ENCODE measurements at places on chromosomes 16 and 17.

- DNase-seq = no peak
These were observed 22.8 kb upstream of the KDM6B start for GRCh38 chr17:7811251-7811650.

DNA sequence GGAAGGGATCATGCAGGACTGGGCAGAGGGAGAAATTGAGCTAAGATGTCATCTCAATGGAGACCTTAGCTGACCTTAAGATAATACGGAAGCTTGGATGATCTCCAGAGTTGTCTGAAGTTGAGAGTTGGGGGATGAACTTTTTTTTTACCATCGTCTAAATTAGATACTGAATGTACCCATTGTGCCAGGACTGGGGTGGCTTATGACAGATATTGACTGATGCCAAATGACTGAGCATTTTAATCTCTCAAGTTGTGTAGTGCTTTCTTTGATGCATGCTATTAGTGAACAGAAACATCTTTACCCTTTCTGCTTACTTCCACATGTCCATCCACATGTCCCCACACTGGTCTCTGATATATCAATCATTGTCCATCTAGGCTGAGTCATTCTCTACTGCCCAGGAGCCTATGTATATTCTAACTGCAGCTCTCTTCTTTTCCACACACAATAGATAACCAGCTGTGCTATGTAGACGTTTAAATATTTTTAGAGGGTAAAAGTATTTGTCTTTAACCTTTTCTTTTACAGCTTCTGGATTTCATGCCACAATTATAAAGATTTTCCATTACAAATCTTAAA is 60.2 kb upstream of the ZKSCAN2 start:
- no peak for DNase-seq

GRCh38 chr16:28098171-28098958 is 34.9 kb upstream of the GSG1L start:
- DNase-seq = no peak

- no peak for DNase-seq
These were observed at the start of gene SGCA for GRCh38 chr17:50165867-50166517. TSS of gene SGCA (plus strand) at chr17:50166005. CDS start at chr17:50166041, 36 bp downstream.

DNA sequence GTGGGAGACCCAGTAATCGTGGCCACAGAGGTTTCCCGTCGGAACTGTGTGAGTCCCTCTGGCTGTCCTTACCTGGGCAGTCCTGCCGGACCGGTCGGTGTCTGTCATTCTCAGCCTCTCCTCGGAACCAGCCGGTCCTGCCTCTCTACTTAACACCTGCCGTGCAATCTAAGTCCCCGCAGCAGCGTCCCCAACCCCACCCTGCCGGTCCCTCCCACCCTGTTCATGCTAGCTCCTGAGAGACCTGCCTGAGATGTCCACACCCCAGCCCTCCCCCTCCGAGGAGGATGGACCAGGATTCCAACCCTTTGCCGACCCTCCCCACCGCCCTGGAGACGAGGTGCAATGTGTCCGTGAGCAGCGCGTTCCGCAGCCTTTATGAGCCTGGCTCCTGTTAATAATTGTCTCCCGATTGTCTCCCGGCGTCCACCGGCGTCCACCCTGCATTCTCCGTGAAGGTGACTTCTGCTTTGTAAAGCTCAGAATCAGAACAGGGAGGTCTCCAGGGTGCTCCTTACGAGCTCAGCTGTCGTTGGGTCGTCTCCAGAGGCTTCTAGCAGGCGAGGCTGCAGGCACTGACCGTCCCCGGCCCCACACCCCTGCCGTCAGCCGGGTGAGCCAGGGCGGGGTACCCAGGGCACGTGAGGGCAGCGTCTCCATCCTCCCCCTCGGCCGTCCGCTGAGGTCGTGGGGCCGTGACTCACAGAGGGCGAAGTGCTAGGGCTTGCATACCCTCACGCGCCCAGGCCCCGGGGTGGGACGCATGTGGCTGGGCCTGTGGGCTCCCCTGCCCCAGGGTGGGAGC is 10.1 kb downstream of the METRNL start:
- DNase-seq = no peak

DNA sequence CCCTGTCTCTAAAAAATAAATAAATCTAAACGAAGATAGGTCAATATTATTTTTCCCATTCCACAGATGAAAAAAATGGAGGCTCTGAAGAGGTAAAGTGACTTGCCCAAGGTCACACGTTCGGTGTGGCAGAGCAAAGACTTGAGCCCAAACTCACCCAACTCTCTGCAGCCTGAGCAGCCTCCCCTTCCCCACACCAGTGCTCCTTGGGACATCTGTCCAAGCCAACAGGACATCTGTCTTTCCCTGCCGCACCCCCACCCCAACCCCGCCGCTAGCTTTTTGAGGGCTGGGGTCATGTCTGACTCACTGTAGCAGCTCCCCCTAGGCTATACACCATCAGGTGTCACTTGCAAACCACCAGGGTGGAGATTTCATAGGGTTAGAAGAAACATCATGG is 5.2 kb upstream of the BEAN1 start:
- DNase-seq = no peak

DNA sequence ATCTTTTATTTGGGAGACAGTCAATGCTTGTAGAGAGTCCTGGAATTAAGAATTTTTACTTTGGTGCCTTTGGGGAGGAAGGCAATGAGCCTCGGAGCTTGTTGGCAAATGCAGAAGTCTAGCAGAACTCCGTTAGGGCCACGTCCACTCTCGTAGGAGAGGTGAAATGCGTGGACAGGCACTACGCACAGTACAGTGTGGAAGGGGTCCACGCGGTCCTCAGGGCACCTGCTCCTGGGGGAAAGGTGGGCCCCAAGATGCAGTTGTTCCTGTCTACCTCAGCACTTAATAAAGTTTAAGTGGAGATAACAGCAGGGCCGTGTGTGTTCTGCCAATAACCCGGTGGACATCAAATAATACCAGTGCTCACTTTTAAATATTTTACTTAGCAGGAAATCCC is 1.8 kb downstream of the RAB11FIP3 start:
- no peak for DNase-seq

- DNase-seq = no peak
These were observed 14.2 kb upstream of the C17orf78 start for GRCh38 chr17:37361543-37361942.

- no peak for DNase-seq
These were observed 15.8 kb downstream of the KRABD2 start for GRCh38 chr17:8360751-8361150.

DNA sequence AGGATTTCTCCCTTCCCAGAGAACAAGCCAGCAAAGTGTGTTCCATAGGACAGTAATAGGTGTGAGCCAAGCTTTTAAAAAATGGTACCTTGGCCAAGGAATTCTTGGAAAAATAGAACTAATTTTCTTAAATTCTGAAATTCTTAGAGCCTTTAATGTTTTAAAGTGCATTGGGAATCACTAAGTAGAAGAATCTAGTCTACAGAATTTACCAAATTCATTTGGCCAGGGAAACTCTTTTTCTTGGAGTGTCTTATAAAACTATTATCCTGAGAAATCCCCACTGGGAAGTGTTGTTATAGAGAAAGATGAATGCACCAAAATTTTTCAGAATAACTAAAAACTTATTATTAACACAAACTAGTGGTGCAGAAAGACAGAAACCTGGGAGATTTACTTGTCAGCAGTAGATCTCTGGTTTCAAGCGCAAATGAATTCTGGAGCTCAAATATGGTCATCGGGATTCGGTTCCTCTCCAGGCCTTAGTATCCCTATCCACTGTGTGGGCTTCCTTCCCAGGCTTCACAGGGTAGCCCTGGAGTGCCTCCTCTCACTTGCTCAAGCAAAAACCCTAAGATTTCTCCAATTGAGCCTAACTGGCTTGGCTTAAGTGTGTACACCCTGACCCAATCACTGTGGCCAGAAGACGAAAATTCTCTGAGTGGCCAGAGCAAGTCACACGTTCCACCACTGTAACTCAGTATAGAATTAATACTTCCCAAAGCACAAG is 217.8 kb downstream of the CHD9NB start:
- DNase-seq = no peak

DNA sequence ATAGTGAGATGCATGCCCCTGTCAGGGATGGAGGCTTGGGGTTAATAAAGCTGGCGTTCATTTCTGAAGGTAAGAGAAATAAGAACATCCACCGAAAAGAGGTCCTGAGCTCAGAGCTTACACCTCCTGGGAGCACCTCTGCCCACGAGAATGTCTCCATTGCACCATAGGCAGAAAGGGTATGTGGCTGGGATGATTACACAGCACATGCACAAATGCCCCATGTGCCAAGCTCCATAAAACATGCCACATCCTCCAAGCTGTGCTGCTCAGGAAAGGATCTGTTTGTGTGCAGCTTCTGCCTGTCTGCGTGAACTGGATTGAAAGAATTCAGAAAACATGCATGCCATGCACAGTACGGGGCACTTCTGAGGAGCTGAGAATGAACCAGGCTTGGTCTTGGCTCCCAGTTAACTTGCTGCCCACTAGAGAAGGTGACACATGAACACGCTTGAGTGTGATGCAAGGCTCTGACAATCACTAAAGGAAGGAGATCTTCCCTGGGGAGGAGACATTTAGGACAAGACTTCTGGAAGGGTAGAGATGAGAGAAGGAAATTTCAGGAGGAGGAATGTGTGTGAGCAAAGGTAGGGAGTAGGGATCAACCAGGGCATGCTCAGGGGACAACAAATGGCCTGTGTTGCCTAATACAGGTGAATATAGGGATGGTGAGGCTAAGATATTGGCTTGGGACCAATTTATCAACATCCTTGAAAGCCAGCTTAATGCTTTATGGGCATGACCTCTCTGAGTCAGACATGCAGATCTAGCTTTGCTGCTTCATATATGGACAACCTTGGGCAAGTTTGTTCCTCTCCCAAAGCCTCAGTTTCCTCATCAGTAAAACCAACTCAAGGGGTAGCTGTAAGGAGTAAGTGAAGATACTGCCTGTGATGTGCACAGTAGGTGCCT is 32.0 kb upstream of the SMPD3 start:
- no peak for DNase-seq

DNA sequence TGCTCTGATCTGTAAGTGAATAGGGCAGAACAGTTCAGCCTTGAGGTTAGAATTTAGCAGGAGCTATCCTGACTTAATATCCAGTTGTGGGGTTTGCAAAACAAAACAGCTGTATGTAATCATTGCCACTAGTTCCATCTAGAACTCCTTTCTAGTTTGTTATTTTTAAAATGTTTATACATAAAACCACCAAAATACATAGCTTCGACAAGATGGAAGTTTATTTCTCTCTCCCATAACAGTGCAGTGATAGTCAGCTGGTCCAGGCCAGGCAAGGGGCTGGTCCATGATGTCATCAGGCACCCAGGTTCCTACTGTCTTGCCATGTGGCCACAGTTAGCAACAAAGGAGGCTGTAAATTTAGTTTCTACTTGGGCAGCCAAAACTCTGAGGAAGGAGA is 10.5 kb upstream of the PLK1 start:
- no peak for DNase-seq

GRCh38 chr16:4850211-4850610 is 2.9 kb downstream of the UBN1 start:
- DNase-seq = no peak

DNA sequence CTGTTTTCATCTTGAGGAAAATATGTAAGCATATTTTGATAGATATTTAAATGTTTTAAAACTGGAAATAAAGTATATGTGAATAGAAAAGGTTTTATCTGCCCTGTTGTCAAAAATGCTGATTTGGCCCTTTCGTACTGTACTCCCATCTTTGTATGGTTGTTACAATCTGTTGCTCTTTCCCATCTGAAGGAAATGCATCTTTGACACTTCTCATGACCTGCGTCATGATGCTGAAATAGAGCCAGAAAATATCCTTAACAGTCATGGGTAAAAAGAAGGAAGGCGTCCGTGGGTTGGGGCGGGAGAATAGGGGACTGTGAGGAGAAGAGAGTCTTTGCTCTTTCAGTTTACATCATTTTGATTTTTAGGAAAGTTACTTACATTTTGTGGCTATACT is 327.7 kb downstream of the BCAS3 start:
- no peak for DNase-seq

- DNase-seq = no peak
These were observed 34.4 kb upstream of the XYLT2 start for GRCh38 chr17:50311483-50311882.

DNA sequence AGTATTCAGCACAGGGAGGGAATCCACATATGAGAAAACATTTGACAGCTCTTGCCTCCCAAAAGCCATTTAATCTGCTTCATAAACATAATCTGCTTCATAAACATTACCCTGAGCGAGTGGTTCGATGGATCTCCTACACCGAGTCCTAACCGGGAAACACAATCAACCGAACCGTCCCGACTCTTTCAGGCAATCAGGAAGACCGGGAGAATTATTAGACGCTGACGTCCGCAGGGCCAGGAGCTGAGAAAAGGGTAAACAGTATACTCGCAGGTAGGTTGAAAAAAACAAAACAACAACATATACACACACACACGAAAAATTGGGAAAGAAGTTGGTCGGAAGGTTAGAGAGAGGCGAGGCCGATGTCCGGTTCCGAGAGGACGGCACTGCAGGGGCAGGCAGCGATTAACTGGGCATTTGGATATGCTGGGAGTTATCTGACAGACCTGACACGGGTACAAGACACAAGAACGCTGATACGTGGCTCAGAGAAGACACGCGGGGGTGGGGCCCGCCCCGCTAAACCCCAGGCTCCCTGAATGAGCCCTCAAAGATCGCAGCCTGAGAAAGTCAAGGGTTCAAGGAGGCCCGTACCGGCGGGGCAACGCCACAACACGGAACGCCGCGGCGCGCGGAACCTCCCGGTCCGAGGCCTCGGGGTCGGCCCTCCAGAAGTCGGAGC is 585 bp downstream of the AP1G1 start:
- DNase-seq = no peak

GRCh38 chr17:72302735-72303134 is 181.9 kb downstream of the SOX9 start:
- no peak for DNase-seq

DNA sequence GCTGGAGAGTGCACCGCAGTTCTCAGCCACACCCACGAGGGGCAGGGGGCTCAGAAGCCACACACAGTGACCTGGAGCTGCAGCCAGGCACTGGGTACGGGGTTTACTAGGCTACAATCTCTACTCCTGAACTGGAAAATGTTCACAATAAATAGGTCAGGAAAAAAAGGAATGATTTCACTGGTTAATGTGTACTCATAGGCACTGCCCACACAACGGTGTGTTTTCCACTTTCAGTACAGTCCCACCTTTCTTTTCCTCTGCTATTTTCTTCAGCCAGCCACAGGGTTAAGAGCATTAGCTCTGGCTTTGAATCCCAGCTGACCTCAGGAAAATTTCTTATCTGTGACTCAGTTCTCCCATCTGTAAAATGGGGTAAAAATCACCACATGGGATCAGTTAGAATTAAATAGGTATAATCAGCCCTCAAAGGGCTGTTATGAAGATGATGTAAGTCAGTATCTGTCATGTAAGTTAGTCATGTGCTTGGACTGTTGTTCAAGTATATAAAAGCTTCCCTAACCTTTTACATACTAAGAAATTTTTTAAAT is 35.7 kb downstream of the ZCCHC14 start:
- DNase-seq = no peak

- no peak for DNase-seq
These were observed 569 bp downstream of the FLII start for GRCh38 chr17:18257982-18258355.

DNA sequence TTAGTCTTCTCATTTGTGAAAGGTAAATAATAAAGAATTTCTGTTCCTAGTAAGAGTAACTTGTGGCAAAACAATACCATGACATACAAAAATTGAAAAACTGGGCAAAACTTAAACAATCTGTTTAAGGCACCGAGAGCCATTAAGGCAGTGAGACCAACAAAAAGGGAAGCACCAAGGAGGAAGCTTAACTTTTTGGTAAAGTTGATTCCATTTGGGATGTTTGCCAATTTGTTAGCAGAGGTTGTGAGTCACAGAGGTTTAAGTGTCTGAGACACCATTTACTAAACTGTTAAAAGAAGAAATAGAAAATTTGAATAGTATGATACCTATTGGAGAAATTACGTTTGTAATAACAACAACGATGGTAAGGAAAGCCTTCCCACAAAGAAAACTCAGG is 4.9 kb downstream of the SLC35G3 start:
- no peak for DNase-seq

- no peak for DNase-seq
These were observed 147.0 kb upstream of the CIBAR2 start for GRCh38 chr16:85259115-85259831.

Measured in stimulated activated CD4-positive, alpha-beta T cell treated with anti-CD3 and anti-CD28 coated beads, Interleukin-1b, Interleukin-23, amount 100 ng/mL, for 1 hour (primary cell).